Fibroblast of the conjunctiva (primary cell): ENCODE measurements at places on chromosomes 4 and X.

DNA sequence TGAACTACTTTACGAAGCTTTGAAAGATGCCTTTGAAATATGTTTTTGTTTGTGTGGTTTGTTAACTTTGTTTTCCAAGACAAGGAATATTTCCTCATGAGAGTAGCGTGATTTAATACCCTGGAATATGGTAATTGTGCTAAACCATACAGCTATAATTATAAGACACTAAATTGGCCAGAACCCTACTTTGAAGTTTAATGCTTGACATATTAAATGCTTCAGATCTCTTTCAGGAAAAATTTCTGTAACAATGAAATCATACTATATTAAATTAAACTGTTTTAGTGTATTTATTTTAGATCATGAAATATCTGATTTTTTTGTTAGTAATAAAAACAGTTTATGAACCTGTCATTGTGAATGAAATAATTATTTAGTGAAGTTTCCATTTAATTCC, 63.5 kb downstream of the DCLK2 start:
- DNase-seq = no peak

DNA sequence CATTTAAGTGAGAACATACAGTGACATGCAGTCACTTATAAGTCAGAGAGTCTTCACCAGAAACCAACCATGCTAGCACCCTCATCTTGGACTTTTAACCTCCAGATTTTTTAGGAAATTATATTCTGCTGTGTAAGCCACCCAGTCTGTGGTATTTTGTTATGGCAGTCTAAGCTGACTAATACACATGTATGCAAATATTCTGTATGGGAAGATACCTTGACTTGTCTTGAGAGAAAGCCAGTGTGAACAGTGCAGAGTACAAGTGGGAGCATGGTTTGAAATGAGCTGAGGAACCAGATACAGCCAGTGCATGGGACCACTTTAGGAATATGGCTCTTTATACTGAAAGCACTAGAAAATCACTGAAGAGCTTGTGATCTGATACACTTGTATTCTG, 110.4 kb upstream of the MAP9 start:
- no peak for DNase-seq

DNA sequence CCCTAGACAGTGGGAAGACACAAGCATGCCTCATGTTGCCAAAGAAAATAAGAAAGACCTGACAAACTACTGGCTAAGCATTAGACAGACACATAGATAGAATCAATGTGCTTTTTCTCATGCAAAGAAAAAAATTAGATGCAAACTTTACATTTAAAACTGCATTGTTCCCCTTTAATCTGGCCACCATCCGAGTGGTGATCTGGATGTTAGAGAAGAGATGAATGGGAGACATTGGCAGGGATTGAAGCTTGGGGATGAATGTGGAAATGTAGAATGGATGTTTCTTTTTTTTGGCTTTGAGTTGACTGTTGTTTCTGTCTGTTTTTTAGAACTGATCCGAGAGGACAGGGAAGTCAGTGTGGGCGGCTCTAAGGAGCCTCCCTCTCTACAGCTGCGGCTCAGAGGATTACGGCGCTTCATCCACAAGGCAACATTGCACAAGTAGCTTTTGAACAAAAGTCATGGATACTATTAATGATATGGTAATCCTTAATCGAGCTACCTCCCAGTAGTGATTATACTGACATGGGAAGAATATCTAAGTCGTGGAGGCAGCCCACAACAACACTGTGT, 53.0 kb downstream of the HELT start:
- DNase-seq = no peak

GRCh38 chr4:88138561-88138960, 19.9 kb downstream of the ABCG2 start:
- peak; percentile 28 for DNase-seq

DNA sequence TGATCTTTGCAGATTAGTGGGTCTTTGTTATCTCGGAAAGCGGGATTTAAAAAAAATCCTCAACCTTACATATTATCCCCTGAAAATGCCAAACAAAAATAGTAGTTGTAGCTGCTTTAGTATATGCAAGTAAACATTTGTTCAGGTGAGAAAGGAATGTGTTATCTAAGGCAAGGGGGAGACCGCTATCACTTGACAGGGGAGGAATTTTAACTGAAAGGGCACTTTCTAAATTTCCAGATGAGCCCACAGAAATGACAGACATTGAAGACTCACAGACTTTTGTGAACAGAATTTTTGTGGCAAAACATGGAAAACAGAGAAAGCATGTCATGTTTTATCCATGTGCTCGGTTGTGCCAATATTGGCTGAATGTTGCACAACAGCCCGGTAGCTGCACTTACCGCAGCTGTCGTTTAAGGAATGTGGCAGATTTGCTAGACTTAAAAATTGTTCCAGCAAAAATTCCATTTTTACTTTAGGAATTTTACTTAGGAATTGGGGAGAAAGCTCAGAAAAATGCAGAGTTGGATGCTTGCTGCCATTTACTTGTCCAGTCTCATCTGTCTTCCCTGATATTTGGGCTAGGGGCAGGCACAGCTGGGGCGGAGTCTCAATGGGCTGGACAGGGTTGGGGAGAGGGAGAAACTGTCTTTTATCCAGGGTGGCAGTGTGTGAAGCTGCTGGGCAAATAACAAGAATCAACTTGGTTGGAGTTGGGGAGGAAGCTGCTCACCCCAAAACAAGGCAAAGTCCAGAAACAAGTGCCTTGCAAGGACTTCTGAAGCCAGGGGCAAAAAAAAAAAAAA, 94.6 kb upstream of the RPS6KA3 start:
- DNase-seq = no peak

DNA sequence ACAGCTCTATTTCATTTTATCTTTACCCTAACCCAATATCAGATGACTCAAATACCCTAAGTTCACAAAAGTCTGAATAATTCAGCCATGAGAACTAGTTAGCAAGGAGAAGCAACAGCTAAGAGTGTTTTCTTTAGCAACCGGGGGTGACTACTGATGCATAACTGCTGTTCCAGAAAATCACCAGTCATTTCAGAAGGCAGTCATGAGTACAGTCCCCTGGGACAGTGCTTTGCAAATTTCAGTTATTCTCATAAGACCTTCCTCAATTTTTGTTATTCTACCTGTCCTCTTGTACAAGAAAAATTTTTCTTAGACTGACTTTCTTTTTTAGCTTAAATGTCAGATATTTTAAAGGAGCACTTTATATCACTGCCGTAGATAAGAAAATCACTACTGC, 16.4 kb downstream of the BANK1 start:
- DNase-seq = no peak

DNA sequence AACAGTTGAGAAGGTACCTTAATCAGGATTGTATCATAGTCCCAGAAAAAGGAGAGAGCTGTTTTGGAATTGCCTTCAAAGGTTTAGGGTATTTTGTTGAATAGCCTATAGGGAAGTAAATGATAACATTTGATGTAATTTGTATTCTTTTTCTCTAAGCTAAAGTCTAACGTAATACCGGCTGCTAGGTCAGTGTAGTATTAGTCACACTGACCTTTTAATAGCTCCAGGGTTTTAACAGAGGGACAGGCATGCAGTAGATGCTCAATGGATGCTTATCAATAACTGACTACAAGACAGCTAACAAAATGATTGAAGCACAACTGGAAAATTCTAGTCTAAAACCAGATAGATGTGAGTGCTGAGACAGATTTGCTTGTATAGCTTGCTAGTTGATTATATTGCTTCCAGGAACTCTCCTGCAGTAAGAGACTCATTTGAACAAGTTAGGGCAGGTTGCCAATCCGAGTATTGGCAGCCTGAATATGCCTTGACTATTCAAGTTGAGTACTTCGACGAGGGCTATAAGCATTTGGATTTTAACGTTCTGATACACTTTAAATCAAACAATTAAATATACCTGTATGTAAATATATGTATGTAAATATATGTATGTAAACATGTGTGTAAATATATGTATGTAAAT, 16.5 kb upstream of the PNPLA4 start:
- DNase-seq = no peak
